CD8-positive, alpha-beta memory T cell (primary cell): ENCODE measurements at places on chromosomes 12 and 14.

- no peak for DNase-seq
Observed at GRCh38 chr12:95733141-95733825, 57.3 kb downstream of the NTN4 start.

DNA sequence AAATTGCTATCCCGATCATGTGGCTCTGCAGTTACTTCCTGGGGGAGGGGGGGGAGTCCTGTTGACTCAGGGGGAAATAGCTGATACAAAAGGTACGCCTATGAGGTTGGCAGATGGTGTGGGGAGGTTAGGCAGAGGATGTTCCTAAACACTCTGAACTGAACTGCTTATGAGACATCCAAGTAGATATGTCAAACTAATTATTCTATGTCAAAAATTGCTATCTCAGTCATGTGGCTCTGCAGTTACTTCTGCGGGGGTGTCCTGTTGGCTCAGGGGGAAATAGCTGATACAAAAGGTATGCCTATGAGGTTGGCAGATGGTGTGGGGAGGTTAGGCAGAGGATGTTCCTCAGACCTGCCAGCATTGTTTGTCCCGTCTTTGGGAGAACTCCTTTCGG is 5.1 kb upstream of the VCPKMT start:
- DNase-seq, result no peak

- no peak for DNase-seq
Observed at GRCh38 chr12:45612044-45612794, 117.3 kb upstream of the ARID2 start.

GRCh38 chr14:66104486-66104885 is 381.7 kb upstream of the CCDC196 start:
- DNase-seq, result no peak

DNA sequence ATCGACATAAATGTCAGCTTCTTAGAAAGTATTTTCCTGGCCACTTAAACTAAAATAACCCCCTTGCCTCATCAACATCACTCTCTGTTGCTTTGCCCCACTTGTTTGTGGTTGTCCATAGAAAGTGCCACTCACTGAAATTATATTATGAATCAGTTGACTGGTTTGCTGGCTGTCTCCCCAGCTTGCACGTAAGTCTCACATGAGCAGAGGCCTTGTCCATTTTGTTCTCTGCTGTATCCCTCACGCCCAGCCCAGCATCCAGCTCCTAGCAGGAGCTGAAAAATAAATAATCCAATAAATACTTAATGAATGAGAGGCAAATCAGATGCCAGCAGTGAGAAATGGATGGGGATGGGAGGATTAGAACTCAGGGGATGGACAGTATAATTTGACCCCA is 159.3 kb downstream of the KSR2 start:
- no peak for DNase-seq

- DNase-seq, result no peak
Observed at GRCh38 chr14:36014236-36014635, 162.3 kb downstream of the PTCSC3 start.

GRCh38 chr14:101849125-101849524 is 87.6 kb downstream of the PPP2R5C start:
- no peak for DNase-seq

DNA sequence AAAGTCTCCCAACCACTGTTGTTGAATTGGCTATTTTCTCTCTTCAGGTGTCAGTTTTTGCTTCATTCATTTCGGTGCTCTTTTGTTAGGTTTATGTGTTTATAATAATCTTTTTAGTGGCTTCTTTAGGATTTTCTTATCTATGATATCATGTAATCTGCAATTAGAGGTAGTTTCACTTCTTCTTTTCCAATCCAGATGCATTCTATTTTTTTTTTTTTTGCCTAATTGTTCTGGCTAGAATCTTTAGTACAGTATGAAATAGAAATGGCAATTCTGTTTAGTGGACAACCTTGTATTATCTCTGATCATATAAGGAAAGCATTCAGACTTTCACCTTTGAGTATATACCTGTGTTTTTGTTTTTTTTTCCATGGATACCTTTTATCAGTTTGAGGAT is 17.4 kb downstream of the CNOT2 start:
- DNase-seq, result no peak

- no peak for DNase-seq
Observed at GRCh38 chr12:101995684-101996083, 66.1 kb downstream of the WASHC3 start.

DNA sequence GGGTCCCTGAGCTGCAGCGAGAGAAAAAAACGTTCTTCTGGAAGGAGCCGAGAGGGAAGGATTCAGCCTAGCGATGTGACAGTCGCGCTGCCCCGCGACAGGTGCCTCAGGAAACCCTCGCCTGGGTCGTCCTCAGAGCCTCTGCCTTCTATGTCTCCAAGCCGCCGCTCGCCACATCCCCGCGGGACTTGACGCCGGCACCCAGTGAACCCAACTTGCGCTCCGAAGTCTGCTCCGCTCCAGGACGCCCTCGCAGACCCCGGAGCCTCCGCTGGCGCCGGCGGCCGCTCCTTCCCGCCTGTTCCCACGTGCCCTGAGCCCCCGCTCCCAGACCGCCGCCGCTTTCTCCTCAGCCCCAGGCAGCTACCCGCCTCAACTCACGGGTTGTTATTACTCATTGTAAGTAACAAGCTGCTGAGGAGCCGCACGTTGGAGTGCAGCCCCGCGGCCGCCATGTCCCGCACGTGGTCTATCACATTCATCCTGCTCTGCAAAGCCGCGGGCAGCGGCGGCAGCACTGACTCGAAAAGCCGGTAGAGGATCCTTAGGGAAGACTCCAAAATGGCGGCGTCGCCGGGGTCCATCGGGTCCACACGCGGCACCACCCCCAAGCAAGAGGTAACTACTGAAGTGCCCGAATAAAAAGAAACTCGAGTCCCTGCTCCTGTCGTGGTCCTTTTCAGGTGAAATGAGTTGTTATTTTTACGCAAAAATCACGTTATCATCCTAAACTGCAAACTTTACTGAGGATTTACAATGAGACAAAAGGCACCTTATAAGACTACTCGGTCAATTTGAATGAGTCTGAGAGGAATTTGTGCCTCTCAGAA is at the start of gene ANAPC7:
ANAPC7 (minus strand) TSS at position 563 of the 830 bp plus-strand sequence; CDS start at position 482, 81 bp downstream.
- DNase-seq, result peak; percentile 79

GRCh38 chr14:85468816-85469215 is 61.1 kb upstream of the FLRT2 start:
- no peak for DNase-seq

GRCh38 chr14:57549765-57550420 is 56.2 kb upstream of the CCDC198 start:
- DNase-seq, result no peak

GRCh38 chr14:64444984-64445845 is 20.1 kb upstream of the AKAP5 start:
- DNase-seq, result peak; percentile 32

- DNase-seq, result no peak
Observed at GRCh38 chr14:50023671-50024490, 92.5 kb downstream of the VCPKMT start.

GRCh38 chr12:132194056-132194455 is 49.8 kb downstream of the NOC4L start:
- DNase-seq, result no peak

GRCh38 chr12:23217667-23218066 is 592.7 kb downstream of the ETNK1 start:
- DNase-seq, result no peak

DNA sequence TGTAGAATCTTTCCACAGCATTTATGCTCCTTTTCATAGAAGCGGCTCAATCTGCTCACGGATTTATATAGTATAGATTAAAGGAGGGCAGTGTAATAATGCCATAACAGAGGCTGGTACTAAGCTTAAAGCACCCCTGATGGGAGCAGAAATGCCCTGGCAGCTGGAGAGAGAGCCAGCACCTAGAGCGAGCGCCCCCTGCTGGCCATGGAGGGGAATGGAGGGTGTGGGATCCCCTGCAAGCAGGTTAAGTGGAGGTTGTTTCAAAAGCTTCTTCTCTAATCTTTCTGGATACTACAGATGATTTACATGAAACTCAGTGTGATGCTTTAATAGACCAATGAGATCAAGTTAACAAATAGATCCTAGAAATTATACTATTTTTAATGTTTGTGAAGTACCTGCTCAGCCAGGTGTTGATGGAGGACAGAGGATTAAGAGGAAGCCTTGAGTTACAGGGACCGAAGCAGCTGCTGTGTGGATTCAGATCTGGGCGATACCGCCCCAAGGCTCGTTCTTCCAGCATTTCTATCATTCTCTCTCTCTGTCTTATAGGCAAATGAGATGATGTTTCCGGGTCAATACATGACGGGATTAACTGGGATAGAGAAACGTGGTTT is 1519.3 kb upstream of the TMEM132C start:
- peak; percentile 29 for DNase-seq

- no peak for DNase-seq
Observed at GRCh38 chr12:120799243-120800045, 73.8 kb downstream of the ACADS start.
